Nephron progenitor cell (in vitro differentiated cells): ENCODE measurements at places on chromosomes 12 and 14.

DNA sequence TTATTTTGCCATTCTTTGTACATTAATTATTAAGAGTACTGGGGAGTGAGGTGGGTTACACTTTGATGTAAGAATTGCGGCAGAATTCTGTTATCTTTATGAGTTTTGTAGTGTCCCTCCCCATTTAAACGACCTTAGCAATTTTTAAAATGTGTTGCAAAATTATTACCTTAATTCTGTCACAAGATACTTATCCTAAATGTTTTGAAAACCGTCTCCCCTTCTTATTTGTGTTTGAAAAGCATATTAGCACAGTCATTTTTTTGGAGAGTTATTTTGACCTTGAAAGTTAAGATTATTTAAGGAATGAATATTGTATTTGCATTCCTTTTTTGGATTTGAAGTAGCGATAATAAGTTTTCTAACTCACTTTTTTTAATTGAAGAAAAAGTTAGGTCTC, 2.2 kb downstream of the ARHGAP5 start:
- H3K4me3 ChIP-seq, result peak overlapping the region; percentile 99
- peaks cover 4% of the 10 kb centered on the region for H3K36me3 ChIP-seq
- no peak for DNase-seq
- H3K4me1 ChIP-seq, result peaks cover 63% of the 10 kb centered on the region
- no peak overlapping the region for H3K27ac ChIP-seq

DNA sequence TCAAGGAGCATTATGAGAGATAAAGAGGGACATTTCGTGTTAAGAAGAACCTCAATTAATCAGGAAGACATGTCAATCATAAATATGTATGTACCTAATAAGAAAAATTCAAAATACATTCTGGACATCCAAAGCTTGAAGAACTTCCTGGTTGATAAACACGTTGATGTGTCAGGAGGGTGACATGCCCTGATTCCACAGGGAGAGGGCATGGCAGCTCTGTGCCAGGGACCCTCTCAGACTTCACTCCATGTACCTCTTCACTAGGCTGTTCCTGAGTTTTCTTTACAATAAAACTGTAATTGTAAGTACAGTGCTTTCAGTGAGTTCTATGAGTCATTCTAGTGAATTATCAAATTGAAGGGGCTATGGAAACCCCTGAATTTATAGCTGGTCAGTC, 163.5 kb downstream of the CFAP54 start:
- DNase-seq, result no peak
- no peak overlapping the region for H3K4me3 ChIP-seq
- H3K36me3 ChIP-seq, result no peaks in the 10 kb centered on the region
- H3K27me3 ChIP-seq, result no peaks in the 10 kb centered on the region

- no peaks in the 10 kb centered on the region for H3K36me3 ChIP-seq
- H3K4me3 ChIP-seq, result peak within 1 kb of the TSS; percentile 63
- no peak for DNase-seq
- H3K4me1 ChIP-seq, result peaks cover 31% of the 10 kb centered on the region
- H3K27ac ChIP-seq, result peak within 1 kb of the TSS; percentile 19
Observed at GRCh38 chr14:23104591-23105347, at the start of gene CIROP. Gene CIROP, minus strand, starts transcription at chr14:23104989. Its CDS starts 69 bp downstream, at chr14:23104920.

DNA sequence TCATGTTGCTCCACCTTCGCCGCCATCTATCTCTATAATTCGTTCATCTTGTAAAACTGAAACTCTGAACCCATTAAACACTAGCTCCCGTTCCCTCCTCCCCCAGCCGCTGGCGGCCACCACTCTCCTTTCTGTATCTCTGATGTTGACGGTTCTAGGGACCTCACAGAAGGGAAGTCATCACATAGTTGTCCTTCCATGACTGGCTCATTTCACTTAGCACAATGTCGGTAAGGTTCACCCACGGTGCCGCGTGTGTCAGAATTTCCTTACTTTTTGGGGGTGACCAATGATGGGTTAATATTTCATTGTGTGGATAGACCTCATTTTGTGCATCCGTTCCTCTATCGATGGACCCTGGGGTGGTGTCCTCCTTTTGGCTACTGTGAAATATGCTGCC, 2.0 kb upstream of the CACNA2D4 start:
- peaks cover 14% of the 10 kb centered on the region for H3K27me3 ChIP-seq
- peaks cover 83% of the 10 kb centered on the region for H3K4me1 ChIP-seq
- H3K4me3 ChIP-seq, result no peak overlapping the region
- DNase-seq, result no peak
- H3K36me3 ChIP-seq, result no peaks in the 10 kb centered on the region

DNA sequence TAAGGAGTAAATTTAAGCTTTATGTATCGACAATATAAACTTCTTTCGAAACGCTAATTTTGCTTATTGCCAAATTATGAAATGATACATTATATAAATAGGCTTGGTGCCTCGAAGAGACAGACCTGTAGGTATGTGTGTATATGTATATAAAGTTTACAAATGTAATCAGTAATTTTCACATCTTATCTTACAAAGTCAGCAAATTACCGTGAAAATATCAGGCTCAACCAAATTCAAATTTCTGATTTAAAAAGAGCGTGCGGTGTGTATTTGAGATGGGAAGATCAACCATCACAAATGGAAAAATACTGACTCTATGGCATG, 605 bp downstream of the ZCRB1 start:
- no peak for DNase-seq
- peaks cover 31% of the 10 kb centered on the region for H3K4me1 ChIP-seq
- H3K36me3 ChIP-seq, result peaks cover 23% of the 10 kb centered on the region
- no peaks in the 10 kb centered on the region for H3K27me3 ChIP-seq
- peak overlapping the region; percentile 97 for H3K4me3 ChIP-seq

DNA sequence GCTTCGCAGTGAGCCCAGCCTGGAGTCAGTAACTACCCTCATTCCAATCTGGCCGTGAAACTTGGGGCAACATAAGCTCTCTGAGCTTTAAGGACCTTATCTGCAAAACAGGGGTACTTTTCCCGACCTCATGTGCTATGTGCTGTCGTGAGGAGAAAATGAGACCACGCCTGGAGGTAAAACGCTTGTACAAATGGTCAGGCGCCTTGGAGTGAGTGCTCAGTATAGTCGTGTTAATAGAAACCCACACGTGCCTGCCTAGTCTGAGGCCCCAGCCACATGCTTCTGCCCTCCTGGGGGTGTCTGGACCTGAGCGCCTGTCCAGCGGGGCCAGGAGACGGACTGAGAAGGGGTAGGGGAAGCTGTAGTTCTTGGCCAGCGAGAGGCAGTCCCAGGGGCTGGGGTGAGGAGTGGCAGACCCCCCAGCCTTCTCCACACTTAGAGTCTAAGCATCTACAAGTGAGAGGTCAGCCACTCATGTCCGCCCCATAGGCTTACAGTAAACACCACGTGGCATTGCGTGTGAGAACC, 4.9 kb downstream of the AQP5 start:
- no peak for DNase-seq
- no peaks in the 10 kb centered on the region for H3K36me3 ChIP-seq
- H3K27ac ChIP-seq, result no peak overlapping the region
- peaks cover 27% of the 10 kb centered on the region for H3K4me1 ChIP-seq

DNA sequence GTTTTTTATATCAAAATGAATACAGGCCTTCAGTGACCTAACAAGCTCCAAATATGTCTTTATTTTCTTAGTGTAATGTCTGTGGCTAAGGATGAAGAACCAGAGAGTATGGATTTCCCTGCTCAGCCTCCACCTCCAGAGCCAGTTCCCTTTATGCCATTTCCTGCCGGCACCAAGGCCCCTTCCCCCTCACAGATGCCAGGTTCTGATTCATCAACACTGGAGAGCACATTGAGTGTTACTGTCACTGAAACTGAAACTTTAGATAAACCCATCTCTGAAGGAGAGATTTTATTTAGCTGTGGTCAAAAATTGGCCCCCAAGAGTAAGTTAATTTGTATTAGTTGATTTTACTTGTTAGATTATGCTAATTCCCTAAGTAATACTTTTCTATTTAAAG, 61.0 kb downstream of the KIAA0586 start:
- H3K27ac ChIP-seq, result peak overlapping the region; percentile 62
- no peak for DNase-seq
- no peaks in the 10 kb centered on the region for H3K27me3 ChIP-seq
- no peaks in the 10 kb centered on the region for H3K4me1 ChIP-seq
- H3K36me3 ChIP-seq, result peaks cover 31% of the 10 kb centered on the region

DNA sequence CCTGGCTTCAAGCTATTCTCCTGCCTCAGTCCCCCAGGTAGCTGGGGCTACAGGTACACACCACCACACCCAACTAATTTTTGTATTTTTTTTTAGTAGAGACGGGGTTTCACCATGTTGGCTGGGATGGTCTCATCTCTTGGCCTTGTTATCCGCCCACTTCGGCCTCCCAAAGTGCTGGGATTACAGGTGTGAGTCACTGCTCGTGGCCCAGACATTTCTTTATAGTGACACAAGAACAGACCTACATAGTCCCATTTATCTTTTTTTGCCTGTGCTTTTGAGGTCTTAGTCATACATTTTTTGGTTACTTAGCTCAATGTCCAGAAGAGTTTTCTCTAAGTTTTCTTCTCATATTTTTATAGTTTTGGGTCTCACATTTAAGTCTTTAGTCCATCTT, 247.4 kb downstream of the SYT10 start:
- H3K4me3 ChIP-seq, result no peak overlapping the region
- no peaks in the 10 kb centered on the region for H3K4me1 ChIP-seq
- DNase-seq, result no peak
- no peaks in the 10 kb centered on the region for H3K36me3 ChIP-seq
- H3K27ac ChIP-seq, result no peak overlapping the region

GRCh38 chr12:19191089-19191488, 61.6 kb downstream of the PLEKHA5 start:
- no peaks in the 10 kb centered on the region for H3K36me3 ChIP-seq
- peaks cover 22% of the 10 kb centered on the region for H3K4me1 ChIP-seq
- peak overlapping the region; percentile 43 for H3K27ac ChIP-seq

GRCh38 chr12:113990250-113991223, 24.4 kb upstream of the RBM19 start:
- H3K36me3 ChIP-seq, result no peaks in the 10 kb centered on the region
- peaks cover 12% of the 10 kb centered on the region for H3K4me1 ChIP-seq
- H3K27me3 ChIP-seq, result peaks cover 3% of the 10 kb centered on the region

DNA sequence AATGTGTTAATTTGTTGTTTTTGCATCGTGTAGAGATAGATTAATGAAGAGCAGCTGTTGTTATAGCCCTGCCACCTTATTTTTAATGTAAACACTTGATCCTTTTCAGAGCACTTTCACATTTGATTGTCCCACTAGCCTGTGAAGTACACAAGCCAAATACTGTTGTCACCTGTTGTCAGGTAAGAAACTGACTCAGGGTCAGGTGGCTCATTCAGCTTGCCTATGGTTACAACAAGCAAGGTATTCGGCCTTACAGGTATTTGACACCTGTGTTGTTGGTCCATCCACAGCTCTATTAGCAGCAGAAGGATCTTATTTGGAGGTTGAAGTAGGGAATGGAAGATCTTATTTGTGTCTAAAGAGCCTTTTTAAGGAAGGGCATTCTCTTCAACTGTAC, 108.9 kb downstream of the GPR135 start:
- peaks cover 63% of the 10 kb centered on the region for H3K36me3 ChIP-seq
- H3K4me3 ChIP-seq, result no peak overlapping the region
- no peak for DNase-seq
- H3K27ac ChIP-seq, result no peak overlapping the region

GRCh38 chr12:101927036-101927435, 49.7 kb downstream of the DRAM1 start:
- H3K36me3 ChIP-seq, result no peaks in the 10 kb centered on the region
- H3K4me1 ChIP-seq, result no peaks in the 10 kb centered on the region
- no peak overlapping the region for H3K4me3 ChIP-seq
- peaks cover 3% of the 10 kb centered on the region for H3K27me3 ChIP-seq
- H3K27ac ChIP-seq, result no peak overlapping the region

DNA sequence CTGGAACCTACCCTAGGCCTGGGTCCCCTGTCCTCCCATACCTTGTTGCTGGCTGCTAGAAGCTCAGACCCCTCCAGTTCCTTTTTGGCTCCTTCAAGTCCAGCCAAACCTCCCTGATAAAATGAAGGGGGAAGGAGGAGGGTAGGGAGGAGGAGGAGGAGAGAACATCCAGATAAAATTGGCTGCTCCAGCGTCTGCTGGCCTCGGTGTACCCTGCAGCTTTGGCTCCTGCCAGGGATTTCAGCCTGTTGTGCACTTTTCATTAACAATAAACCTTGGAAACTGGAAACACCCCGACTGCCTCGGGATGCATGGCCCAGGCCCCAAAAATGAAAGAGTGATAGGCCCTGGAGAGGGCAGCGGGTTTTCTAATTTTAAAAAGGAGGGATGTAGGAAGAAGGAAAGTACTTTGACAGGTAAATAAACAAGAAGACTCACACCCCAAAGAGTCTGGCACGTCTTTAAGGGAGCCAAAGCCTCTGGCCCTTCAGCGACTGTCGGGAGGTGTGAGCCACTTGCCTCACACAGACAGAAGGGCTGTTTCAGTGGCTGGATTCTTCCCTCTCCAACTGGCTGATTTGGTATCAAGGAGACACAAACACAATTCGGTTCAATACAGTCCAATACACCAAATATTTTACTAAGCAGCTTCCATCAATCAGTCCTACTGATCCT, 49.8 kb downstream of the NUAK1 start:
- H3K4me1 ChIP-seq, result peaks cover 42% of the 10 kb centered on the region
- no peak for DNase-seq
- peaks cover 30% of the 10 kb centered on the region for H3K36me3 ChIP-seq
- H3K27me3 ChIP-seq, result peaks cover 5% of the 10 kb centered on the region

DNA sequence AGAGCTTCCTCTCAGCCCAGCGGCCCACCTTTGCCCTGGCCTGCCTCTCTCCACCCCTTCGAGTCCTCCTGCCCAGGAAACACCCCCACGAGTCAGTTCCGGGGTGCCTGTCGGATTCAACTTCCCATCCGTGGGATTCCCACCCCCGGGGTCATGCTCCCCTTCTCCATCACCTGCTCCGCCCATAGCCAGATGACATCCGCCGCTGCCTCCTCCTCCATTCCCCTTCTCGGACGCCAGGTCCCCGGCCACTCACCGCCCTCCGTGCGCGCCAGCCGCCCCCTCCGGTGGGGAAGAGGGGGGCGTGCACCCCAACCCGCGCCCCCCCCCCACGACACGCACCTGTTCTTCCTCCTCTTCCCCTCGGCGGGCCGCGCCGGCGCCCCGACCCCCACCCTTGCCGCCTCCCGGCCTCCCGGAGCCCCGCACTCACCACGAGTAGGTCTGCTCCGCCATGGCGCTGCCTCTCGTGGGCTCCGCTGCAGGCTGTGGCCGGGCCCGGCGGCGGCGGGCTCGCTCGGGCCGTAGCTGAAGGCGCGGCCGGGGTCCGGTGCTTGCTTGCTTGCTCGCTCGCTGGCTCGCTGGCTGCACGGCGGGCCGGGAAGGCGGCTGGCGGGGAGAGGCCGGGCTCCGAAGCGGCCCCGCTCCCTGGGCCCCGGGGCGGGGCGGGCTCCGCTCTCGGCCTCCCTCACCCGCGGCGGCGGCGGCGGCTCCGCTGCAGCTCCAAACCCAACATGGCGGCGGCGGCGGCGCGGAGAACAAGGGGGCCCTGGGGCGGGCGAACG, 554 bp downstream of the SPPL3 start:
- peaks cover 5% of the 10 kb centered on the region for H3K27me3 ChIP-seq
- H3K36me3 ChIP-seq, result peaks cover 32% of the 10 kb centered on the region
- peaks cover 27% of the 10 kb centered on the region for H3K4me1 ChIP-seq
- peak overlapping the region; percentile 100 for H3K4me3 ChIP-seq
- peak; percentile 51 for DNase-seq

- no peak for DNase-seq
- H3K27ac ChIP-seq, result no peak overlapping the region
- H3K27me3 ChIP-seq, result no peaks in the 10 kb centered on the region
- peaks cover 52% of the 10 kb centered on the region for H3K36me3 ChIP-seq
- H3K4me3 ChIP-seq, result no peak overlapping the region
Observed at GRCh38 chr12:104130760-104131159, 7.2 kb downstream of the NFYB start.
